ENCODE measurements at places on chromosomes 3 and 15.

GRCh38 chr15:75761446-75762356 lies 49.1 kb upstream of the CSPG4 start:
- no peak for DNase-seq

GRCh38 chr15:90087454-90088154 lies 14.7 kb downstream of the IDH2 start:
- DNase-seq, result peak; percentile 29

GRCh38 chr15:96201696-96202095 lies 128.8 kb upstream of the NR2F2 start:
- no peak for DNase-seq

GRCh38 chr3:123640311-123640710 lies 55.5 kb upstream of the HACD2 start:
- DNase-seq, result no peak

- DNase-seq, result no peak
These were observed 208.3 kb upstream of the RBMS3 start for GRCh38 chr3:29072611-29073010.

DNA sequence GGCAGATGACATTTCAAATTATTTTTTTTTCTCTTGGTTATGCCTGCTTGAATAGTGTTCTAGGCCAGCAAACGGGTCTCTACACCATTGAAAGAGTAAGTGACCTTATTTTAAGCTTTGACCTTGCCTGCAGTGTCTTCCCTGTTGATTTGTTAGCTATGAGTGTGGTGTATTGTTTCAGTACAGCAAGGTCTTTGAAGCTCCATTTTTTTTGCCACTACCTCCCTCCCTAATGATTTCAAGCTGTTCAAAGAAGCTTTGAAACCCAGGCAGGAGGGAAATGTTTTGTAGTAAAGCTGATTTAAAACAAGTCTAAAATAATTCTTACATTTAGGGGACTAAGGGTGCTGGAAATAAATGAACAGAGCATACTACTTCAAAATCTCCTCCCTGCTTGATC lies 1249.8 kb downstream of the ROBO1 start:
- DNase-seq, result no peak

- DNase-seq, result no peak
These were observed 19.8 kb upstream of the RAB7A start for GRCh38 chr3:128706086-128706615.

DNA sequence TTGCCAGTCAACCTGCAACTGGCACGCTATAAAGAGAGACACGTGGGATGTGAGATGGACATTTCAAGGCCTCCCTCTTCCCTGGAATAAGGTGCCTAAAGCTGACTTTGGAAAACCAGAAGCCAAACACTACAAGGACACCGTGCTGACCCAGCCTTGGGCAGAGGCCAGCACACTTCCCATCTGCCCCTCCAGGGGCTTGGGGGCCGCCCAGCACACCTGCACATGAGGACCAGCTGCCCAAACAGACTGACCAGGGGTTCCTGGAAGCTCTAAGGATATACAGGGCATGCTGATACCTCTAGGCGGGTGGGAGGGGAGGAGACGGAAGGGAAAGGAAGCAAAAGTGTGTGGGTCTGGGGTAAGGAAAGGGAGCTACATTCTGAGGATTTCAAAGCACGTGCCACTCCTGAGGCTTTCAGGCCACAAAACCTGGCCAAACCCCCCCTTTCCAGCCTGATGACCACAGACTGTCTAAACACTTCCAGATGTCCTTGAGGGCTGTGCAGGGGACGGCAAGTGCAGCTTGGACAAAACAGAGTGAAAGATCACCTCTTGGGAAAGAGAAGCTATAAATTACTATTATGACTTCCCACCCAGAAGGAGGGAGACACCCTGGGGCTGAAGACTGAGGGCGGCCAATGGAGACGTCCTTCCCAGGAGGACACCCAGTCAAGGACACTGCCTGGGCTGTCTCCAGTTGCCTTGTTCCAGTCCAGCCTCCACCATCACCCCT lies 57.9 kb downstream of the ADCY5 start:
- no peak for DNase-seq

DNA sequence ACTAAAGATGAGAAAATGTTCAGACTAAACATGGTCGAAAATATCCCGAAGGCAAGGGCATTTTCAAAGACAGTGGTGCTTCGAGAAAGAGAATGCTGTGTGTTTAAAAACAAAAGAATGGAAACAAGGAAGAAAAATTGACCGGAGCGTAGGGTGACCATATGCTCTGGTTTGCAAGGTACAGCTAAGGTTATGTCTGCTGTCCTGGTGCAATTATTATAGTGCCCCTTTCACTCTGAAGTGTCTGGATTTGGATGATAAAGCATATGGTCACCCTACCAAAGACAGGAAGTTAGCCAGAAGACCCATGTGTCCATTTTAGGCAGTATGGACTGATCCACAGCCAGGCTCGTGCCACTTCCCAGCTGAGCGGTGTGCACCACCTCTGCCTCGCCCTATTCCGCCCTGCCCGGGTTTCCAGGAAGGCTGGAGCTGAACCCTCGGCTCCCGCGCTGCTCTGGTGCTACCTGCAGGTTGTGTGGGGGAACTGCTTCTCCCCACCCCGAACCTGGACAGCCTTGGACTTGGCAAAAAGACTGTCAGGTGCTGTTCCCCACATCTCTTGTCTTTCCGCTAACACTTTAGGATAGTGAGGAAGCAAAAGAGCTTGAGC lies 25.2 kb downstream of the GOLGA6D start:
- DNase-seq, result peak; percentile 10

GRCh38 chr3:195182470-195182795 lies 88.5 kb downstream of the XXYLT1 start:
- no peak for DNase-seq

- no peak for DNase-seq
These were observed 138.0 kb downstream of the DTWD1 start for GRCh38 chr15:49758856-49759255.

DNA sequence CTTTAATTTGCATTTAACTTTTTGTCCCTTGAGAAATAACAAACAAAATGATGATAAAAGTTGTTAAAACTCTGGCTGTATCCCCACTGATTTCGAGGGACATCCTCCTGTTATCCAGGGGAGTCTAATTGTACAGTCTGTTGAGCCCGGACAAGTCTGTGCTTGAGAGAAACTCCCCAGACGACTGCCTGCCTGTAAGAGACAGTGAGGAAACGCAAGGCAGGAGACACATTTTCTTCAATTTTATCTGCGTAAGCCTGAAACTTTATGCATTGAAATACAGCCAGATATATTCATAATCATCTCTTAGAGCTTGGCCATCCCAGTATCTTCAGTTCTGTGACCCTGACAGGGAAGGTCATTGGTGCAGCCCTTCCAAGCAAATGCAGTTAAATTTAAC lies 97.7 kb downstream of the ROBO2 start:
- DNase-seq, result no peak

DNA sequence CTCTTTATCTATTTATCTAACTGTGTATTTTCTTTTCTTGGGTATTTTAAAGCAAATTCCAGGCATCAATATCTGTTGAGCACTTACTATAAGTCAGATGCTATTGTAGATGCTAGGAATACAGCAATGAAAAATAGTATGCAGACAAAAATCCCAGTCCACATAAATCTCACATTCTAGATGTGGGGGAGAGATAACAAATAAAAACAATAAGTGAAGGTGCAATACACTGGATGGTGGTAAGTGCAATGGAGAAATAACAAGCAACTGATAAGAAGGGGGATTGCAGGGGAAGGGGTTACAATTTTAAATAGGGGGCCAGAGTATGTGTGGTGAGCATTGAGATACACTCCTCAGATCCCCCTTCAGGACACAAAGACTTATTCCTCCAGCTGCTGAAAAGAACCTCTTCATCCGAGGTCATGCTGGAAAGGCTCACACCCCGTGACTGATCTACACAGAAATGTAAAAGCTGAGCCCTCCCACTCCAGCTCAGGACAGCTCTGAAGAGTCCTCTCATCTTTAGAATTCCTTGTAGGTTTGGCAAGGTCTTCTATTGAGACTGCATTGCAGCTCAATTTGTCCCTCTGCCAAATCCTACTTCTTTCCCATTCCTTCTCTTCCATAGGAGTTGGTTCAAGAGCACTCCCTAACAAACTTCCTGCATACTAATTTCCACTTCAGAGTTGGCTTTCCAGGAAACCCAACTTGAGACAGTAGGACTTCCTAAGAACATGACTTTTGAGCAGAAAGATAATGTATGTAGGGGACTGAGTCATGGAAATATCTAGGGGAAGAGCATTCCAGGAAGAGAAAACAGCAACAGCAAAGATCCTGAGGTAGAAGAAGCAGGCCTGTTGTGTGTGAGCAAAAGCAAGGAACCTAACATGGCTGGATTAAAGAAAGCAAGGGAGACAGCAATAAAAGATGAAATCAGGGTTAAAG lies 8.1 kb upstream of the SCG3 start:
- no peak for DNase-seq

- no peak for DNase-seq
These were observed 2.9 kb downstream of the ACY1 start for GRCh38 chr3:51986010-51986947.

GRCh38 chr15:66251790-66252684 lies 1.5 kb downstream of the MEGF11 start:
- DNase-seq, result peak; percentile 6

DNA sequence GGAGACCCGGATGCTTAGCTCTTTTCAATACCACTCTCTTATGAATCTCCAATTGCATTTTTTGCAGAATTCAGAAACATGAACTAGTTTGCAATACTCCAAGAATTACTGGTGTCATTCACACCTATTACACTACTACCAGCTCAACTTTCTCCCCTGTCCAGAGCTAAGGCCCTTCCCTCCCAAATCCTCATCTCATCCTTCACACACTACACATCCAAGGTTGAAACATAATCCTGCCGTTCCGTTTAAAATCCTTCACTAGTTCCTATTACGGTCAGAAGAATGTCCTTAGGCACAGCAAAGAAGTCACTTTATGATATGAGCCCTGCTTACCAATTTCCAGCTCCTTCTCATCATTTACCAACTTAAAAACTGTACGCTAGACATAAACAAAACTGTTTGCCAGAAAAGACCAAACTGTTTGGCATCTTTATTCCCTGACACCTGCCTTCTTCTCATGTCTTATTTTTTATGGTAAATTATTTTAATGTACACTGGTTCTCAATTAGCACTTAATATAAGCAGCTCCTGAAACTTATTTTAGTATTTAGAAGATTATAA lies 22.6 kb downstream of the TBL1XR1 start:
- DNase-seq, result no peak

GRCh38 chr15:76932135-76932966 lies 802 bp downstream of the RCN2 start:
- DNase-seq, result no peak

GRCh38 chr3:42500091-42500490 lies 2.4 kb upstream of the VIPR1 start:
- DNase-seq, result no peak

GRCh38 chr3:189698811-189699210 lies 67.6 kb downstream of the TP63 start:
- no peak for DNase-seq

- peak; percentile 92 for DNase-seq
These were observed 65.0 kb downstream of the FRMD4B start for GRCh38 chr3:69320871-69321271.

DNA sequence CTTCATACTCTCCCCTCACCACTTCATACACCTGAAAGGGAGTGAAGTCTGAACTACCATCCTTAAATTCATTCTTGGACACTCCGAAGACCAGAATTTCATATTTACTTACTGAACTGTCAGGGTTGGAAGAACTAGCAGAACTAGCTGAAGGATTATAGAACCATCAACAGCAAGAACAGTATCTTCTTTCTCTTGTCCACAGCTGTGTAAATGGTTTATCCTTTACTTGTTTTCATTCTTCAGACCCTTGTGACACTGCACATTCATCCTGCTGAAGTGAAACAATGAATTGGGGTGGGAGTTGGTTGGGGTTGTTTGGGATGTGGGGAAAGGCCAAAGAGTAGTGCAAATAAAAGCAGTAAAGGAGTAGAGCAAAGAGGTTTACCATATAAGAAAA lies 350.9 kb downstream of the ZIC1 start:
- DNase-seq, result no peak

DNA sequence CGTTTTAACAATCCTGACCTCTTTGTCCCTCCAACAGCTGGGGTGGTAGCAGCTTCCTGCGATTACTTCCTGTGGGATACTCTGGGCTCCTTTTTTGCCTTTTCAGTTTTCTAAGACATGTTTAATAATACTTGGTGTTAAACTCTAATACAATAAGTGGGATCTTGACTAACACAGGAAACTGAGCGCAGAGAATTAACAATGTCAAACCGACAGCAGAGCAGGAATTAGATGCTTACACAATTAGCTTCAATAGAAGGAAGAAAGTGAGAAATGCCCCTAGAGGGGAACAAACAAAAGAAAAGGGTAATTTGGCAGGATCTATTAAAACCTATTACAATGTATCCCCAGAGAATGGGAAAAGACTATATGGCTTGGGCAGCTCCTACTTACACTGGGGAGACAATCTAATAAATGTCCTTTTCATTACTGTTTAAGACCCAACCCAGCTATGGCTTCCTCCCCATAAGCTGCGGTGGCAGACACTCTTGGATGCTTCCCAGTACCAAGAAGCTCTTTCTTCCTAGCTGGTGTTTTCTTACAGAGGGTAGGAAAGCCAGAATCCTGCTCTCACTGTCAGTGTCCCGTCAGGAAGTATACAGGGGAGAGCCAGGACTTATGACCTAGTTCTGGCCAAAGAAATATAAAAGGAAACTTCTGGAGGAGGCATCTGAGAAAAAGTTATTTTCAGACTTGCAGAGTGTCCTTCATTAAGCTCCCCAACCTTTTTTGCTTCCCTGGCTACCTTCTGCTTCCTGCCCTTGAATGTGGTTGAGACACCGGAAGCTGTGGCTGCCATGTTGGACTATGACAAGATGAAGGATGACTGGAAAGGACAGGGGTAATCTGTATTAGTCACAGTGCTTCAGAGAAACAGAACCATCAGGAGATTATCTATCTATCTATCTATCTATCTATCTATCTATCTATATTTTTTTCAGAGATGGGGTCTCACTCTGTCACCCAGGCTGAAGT lies 194.1 kb upstream of the KBTBD8 start:
- DNase-seq, result peak; percentile 36

DNA sequence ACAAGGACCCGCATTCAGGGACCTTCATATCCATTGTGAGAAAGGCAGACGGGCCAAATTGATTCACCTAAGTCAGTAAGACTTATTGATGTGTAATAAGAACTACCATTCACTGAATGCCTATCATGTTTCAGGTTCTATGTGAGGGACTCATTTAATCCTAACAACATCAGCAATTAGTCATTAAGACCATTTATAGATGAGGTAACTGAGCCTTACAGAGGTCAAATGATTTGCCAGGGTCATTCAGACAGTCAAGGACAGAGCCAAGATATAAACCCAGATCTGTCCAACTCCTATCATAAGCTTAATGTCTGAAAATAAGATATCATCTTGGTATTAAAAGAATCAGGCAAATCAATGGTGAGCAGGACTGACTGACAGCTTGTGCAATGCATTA lies 453.8 kb downstream of the MAGI1 start:
- DNase-seq, result no peak

DNA sequence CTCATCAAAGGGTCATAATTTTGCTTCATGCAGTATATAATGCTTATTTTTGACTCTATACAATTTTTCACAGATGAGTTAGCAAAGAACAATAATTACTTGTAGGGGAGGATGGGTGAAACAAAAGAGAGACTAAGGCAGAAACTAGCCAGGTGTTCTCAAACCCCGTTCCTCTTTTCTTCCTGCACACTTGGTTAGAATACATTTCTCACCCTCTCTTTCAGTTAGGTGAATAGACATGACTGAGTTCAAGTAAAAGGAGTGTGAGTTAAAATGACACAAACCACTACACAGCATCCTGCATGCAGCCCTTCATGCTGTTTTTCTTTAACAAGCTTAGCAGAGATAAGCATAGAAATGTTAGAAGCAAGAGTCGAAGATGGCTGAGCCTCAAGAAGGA lies 922.2 kb downstream of the TBL1XR1 start:
- DNase-seq, result no peak

All from MV-4-11 (cell line).